Stimulated activated CD8-positive, alpha-beta memory T cell treated with anti-CD3 and anti-CD28 coated beads, Interleukin-15, amount 100 ng/mL, for 24 hours (primary cell): ENCODE measurements at places on chromosomes 2 and 18.

- no peak for DNase-seq
These were observed 127.7 kb downstream of the DOK6 start for GRCh38 chr18:69528435-69528834.

DNA sequence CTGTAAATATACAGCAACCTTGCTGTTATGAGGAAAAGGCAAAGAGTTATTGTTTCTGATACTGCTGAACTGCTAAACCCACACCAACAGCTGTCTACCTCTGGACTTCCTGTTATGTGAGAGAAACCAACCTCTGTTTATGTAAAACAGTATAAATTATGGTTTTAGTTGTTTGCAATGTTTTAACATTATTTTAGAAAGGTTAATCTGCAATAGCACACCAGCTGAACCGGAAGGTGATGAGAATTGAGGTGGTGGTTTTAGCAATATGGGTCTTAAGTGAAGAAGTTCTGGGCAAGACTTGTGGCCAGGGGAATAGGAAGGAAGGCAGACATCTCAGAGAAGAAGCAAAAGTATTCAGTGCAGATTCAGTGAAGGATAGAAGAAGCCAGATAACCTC lies 237.8 kb downstream of the PLCL1 start:
- no peak for DNase-seq

- no peak for DNase-seq
These were observed 131.7 kb downstream of the DOCK10 start for GRCh38 chr2:224910574-224910925.

GRCh38 chr2:44954889-44955592 lies 13.5 kb downstream of the SIX3 start:
- DNase-seq = no peak

DNA sequence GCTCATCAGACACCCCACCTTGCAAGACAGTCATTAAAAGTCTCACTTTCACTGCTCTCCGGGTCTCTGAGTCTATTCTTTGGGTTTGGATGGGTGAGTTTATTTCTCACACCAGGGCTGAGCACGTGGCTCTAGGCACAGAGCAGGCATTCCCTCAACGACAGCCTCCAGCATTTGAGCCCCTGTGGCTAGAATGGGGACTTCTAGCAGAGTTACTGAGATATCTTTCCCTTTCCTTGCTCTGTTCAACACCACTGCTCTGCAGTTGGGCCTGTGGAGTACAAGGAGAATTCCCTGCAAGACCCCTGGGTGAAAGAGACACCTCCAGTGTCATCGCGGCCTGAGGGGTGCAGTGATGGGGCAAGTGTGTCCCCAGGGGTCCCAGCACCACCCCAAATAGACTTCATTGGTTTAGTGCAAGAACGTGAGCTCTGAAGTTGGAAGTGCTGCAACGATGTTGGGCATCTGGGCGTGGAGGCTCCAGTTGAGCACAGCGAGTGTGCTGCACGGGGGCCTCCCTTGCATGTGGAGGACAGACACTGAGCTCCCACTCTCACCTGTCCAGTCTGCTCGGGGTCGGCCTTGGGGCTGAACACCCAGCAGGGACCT lies 184.1 kb upstream of the HS6ST1 start:
- DNase-seq = no peak

DNA sequence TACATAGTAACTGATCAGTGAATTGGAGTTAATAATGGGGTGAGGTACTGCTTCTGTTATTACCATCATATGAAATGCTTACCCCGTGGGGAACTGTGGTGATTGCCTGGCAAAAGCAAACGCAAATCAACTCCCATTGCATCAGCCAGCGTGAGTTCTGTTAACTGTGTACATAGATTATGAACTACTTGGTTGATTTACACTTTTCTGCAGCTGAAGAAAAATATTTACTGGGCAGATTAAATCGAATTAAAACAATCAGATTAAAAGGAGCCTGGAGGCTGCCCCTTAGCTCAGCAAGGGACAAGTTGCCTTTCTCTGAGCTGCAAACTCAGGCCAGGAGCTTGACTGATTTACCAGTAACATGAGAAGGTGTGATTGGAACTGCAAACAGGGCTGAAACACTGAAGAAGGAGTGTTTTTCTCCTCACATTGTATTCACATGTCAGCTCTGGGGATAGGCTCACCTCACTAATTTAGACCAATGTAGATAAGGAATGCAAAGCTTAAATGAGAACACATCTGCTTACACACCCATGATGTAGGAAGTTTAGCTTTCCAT lies 220.1 kb downstream of the OSR1 start:
- no peak for DNase-seq

- DNase-seq = no peak
These were observed 426.2 kb downstream of the NCKAP5 start for GRCh38 chr2:133142087-133142486.

GRCh38 chr2:137437386-137437785 lies 526.9 kb upstream of the HNMT start:
- DNase-seq = no peak

DNA sequence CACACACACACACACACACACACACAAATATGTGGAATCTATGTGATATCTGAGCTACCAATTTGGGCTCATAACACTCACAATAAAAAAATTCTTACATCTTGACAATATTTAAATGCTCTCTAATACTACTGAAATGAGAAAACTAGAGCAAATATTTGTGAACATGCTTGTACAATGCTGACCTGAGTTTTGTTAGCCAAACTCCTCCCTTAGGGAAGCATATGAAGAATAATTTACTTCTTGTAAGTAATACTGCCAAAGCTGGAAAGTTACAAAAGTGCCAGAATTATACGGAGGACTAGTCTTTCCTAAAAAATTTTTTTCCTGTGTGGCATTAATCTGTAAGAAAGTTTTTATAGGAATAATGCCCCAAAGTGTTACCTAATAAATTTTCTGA lies 18.5 kb downstream of the MBD2 start:
- no peak for DNase-seq

DNA sequence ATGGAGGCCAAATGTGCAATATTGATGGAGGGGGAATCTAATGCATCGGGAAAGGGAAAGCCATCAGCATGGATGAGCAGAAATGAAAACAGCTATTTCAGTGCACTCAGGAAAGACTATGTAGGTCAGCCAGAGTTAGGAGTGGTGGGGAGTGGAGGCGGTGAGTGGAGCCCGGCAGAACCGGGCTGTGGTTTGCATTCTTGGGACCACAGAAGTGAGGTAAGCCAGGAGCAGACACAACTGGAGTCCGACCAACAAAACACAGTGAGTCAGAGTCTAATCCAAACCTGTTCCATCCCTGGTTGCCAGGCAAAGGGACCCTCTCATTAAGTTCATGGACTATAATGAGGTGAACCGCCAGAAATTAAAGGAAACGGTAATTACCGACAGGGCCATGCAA lies 61.1 kb upstream of the RAB12 start:
- no peak for DNase-seq

GRCh38 chr18:3454365-3455089 lies 4.6 kb downstream of the TGIF1 start:
- no peak for DNase-seq

GRCh38 chr2:26312471-26312870 lies 33.5 kb upstream of the SELENOI start:
- no peak for DNase-seq

DNA sequence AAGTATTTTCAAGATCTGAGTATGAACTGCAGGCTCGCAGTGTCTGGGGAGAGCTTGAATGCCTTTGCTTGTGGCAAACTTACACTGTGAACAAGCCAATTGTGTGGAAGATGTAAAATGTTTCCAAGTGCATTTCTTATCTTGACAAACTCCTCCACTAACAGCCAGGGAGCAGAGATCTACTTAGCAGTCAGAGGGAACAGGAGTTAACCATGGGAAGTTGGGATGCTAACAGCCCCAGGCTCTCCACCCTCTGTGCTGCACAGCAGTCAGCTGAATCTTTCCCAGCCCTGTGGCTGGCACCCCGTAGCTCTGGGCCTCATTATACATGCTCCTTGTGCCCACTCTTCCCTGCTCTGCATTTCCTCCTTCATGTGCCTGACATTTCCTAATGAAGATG lies 450.2 kb downstream of the TSN start:
- DNase-seq = no peak

DNA sequence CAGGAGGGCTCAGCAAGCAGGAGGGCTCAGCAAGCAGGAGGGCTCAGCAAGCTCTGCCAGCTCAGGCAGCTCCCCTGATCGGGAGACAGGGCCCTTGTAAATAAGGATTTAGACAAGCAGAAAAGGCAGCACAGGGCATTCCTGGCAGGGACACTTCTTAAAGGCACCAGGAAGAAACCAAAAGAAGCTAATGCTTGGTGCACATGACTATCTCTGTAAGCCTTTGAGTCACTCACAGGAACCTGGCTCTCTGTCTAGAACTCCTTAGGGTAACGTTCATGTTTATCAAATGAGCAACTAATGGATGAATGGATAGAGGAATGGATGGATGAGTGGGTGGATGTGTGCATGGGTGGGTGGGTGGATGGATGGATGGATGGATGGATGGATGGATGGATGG lies 28.4 kb downstream of the TMEM37 start:
- no peak for DNase-seq

- DNase-seq = no peak
These were observed 104.9 kb upstream of the LYPD6 start for GRCh38 chr2:149225446-149225845.
